Mucosa of gallbladder (tissue), 1 donor: ENCODE measurements at places on chromosomes 5 and 9. TPM values are rescaled to one million over a fixed set of nuclear protein-coding genes. Genes with fewer than 3 reads are reported as not detected.

GFRA3 gene
- total RNA-seq = 2.2 TPM

GRCh38 chr5:169906745-169907649 is 73.3 kb downstream of the INSYN2B start:
- DNase-seq = no peak

STC2 gene
- 10.3 TPM for total RNA-seq

FPGS gene
- 74.7 TPM for total RNA-seq

DNA sequence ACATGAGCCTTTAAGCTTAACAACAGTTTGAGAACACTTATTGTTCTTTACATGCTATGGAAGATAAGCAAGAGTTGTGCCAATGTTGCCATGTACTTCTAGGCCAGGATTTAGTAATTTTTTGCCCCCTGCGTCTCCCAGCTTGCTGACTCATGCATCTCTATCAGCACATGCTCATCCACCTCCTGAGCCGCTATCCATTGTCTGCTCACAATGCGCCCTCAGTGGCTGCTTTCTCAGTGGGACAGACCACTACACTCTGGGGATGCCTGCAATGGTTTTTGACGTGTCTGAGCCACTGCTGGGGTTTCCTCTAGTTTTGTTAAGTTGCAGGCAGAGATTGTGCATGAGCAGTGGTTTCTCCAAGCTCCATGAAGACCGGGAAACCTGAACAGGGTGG is 50.9 kb upstream of the PHF2 start:
- no peak for DNase-seq

SPINK6 gene
- total RNA-seq = not detected

- DNase-seq = peak; percentile 65
These were observed 20.7 kb upstream of the ZNF782 start for GRCh38 chr9:96874947-96875460.

- no peak for DNase-seq
These were observed 24.2 kb upstream of the HAPLN1 start for GRCh38 chr5:83744821-83745220.

- no peak for DNase-seq
These were observed 11.9 kb downstream of the CMBL start for GRCh38 chr5:10295619-10296326.

CENPH gene
- 1.8 TPM for total RNA-seq

DNA sequence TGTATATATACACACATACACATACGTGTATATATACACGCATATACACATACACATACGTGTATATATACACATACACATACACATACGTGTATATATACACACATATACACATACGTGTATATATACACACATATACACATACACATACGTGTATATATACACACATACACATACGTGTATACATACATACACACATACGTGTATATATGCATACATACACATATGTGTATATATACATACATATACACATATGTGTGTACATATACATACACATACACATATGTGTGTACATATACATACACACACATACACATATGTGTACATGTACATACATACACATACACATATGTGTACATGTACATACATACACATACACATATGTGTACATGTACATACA is 82.6 kb downstream of the SYK start:
- no peak for DNase-seq

- DNase-seq = no peak
These were observed 198.1 kb downstream of the C9orf50 start for GRCh38 chr9:129422843-129423192.

GALT gene
- 63.6 TPM for total RNA-seq

GRCh38 chr9:126860757-126861466 is 473 bp downstream of the ZBTB34 start:
- DNase-seq = no peak

DNA sequence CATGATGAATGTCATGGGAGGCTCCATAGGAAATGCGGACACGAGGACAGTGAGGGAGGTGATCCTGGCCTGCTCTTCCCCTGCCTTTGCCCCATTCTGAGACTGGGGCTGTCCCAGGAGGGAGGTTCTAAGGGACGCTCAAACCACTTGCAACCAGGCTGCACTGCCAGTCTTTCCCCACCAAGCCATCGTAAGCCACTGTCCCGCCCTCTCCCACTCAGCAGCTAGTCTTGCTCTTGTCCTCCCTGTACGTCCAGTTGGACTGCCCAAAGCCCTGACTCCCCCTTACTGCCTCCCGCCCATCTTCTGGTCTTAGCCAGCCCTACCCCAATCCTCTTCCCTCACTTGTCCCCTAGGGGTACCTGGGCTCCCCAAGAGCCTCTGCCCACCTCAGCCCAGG is 115.7 kb downstream of the FSTL4 start:
- no peak for DNase-seq

GRCh38 chr9:73437758-73438157 is 286.1 kb downstream of the ANXA1 start:
- no peak for DNase-seq

AGXT2 gene
- total RNA-seq = 6.6 TPM

DNA sequence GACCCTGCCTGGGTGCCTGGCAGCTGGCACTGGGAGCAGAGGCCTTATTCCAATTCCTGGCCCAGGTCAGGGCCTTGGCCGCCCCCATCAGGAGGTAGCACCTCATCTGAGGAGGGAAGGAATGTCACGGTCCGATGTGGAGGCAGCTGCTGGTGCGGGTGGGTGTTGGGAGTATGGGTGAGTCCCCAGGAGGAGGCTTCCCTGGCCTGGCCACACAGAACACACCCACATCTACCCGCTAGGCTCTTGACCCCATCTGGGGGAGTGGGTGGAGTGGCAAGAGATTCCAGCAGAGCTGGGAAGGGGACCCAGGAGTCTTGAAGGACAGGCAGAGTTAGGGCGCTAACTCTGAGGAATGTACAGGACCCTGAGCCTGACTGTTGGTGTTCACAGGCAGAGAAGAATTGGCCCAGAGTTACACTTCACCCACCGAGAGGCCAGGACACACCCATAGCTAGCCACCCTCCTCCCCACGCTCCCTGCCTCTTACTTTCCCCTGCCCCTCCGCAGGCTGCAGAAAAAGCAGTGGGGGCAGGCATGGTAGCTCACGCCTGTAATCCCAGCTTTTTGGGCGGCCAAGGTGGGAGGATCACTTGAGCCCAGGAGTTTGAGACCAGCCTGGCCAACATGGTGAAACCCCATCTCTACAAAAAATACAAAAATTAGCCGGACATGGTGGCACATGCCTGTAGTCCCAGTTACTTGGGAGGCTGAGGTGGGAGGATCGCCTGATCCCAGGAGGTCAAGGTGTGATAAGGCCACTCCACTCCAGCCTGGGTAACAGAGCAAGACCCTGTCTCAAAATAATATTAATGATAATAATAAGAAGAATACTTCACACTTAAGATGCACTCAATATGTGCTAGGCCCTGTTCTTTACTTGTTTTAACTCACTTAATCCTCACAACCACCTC is 6.0 kb downstream of the OLFML2A start:
- DNase-seq = peak; percentile 8

- peak; percentile 48 for DNase-seq
These were observed 235.7 kb downstream of the ICE1 start for GRCh38 chr5:5658226-5658625.

DNA sequence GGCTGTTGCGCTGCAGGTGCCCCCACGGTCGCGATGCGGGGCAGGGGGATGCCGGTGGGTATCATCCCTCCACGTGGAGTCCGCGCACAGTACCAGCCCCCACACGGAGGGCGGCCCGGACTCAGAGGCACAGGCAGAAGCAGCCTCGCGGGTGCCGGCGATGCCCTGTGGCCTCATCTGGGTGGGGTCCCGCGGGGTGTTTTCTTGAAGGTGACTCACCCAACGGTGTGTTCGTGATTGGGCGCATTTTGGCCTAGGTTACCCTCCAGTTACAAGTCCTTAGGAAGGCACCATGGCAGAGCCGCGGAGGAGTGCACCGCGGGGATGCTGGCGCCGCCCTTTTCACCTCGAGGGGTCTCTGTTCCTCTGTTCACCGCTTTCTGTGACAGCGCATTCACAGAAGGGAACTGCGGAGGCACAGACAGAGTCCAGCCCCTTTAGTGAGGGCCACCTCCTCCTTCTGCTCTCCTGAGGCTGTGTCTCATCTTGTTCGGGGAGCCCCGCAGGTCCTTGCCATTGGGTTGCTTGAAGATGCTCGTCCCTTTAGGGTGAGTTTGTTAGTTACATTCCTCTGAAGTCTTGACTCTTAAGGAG is 21.6 kb upstream of the EXOC3 start:
- DNase-seq = no peak

DNA sequence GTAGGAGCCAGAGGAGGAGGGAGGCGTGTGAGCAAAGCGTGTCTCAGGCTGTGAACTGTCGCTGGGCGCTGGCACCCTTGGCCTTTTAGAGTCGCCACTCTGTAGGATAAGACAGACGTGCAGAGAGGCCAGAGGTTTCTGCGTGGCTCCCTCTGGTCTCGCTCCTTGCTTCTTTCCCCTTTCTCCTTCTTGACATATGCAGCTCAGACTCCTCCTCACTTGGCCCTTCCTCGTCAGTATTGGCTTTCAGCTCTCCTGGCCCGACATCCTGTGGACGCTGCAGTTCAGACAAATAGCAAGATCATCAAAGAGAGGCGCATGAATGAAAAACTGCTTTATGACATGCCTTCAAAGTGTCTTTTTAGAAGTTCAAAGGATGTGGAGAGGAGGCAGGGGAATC is 116.8 kb upstream of the SPRY4 start:
- no peak for DNase-seq

- DNase-seq = no peak
These were observed 30.7 kb downstream of the LHX2 start for GRCh38 chr9:124042201-124042721.

TGFBI gene
- 235 TPM for total RNA-seq

OLFML2A gene
- total RNA-seq = 12.7 TPM

- DNase-seq = no peak
These were observed 20.9 kb upstream of the SPARC start for GRCh38 chr5:151707567-151707966.

PLK2 gene
- total RNA-seq = 34.9 TPM

CNTFR gene
- total RNA-seq = 23.0 TPM

PDLIM4 gene
- total RNA-seq = 20.7 TPM

MSH3 gene
- total RNA-seq = 16.1 TPM

COL27A1 gene
- total RNA-seq = 41.1 TPM

DNA sequence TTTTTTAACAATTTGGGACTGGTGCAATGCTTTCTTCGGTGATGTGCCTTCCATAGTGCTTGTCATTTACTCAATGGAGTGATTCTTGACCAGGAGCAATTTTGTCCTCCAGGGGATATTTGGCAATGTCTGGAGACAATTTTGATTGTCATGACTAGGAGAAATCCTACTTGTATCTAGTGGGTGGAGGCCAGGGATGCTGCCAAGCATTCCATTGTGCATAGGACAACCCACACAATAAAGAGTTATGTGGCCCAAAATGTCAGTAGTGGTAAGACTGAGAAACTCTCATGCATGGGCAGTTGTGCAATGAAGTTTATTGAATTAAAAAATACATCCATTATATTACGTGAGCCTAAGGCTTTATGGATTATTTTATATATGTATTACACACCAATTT is 70.5 kb downstream of the FOCAD start:
- DNase-seq = no peak

COL23A1 gene
- 0.86 TPM for total RNA-seq

- DNase-seq = peak; percentile 30
These were observed 4.6 kb upstream of the SERINC5 start for GRCh38 chr5:80260461-80260860.

DNA sequence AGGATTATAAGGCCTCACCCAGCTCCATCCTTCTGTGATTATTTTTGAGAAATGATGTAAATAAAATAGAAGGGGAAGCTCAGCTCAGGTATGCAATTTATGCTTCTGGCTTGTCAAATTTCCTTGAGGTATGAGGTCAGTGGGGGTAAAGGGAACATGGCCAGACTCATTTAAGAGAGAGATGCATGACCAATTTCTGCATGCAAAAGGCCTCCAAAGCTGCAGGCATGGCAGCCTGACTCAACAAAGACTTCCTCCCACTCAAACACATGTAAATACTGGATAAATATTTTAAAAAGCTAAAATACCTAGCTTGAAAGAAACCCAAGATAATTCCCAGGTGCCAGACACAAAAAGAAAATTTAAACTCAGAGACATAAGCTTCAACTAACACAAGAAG is 101.4 kb upstream of the SLC1A3 start:
- DNase-seq = no peak

DNA sequence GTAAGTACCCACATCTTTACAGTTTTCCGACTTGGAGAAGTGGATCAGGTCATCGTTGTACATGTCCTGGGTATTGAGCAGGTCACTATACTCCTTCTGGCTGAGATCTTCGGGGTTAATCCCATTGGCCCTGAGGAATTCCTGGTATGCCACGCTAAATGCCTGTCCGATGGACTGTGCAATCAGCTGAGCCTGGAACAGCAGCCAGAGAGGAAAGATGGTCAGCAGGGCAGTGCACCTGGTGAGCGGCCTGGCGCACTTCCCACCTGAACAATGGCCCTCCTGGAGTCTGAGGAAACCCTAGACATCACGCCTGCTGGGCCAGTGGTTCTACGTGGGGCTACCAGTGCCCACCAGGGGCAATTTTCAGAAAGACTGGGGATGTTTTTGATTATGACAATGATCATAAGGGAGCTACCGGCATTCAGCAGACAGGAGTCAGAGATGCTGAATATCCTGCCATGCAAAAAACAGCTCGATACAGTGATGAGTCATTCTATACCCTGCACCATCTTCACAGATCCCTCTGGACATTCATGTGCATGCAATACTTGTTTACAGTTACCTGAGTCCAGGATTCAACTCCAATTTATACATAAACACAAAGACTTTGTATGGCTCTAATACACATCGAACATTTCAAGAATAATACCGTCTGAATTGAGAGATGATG is 127.2 kb downstream of the ENTREP1 start:
- no peak for DNase-seq

DNA sequence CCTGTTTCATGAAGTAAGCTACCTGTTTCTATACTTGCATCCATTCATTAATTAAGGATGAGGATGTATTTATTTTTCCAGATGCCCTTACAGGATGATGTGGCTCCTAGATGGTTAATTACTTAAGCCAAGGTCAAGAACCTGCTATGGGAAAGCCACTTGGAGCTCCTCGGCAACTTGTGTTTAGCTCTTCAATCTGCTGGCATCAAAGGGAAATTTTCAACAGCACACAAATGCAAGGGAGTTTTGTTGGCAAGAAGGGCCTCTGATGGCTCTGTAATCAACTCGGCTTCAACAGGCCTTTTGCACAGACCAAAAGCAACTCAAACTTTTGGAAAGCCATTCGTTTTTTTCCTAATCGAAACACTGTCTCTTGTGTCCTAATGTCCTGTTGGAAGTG is 125.3 kb downstream of the EFNA5 start:
- DNase-seq = no peak

DNA sequence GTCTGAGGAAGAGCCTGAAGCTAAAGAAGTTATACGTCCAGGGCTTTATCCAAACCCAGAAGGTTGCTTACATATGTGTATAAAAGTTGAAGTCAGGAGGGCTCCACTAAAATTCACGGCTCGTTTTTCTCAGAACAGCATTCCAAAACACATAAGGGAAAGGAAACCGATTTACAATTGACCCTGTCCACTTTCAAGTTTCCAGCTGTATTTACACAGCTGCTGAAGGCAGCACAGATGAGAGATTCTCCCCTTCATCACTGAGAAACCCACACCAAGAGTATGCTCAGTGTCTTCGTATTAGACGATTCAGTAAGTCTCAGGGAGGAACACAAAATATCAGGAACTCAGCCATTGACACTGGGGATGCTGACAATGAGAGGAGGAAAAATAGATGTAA is 5.9 kb upstream of the NREP start:
- DNase-seq = no peak

MELK gene
- 2.0 TPM for total RNA-seq

- no peak for DNase-seq
These were observed 128.9 kb upstream of the RAPGEF1 start for GRCh38 chr9:131868766-131869165.
